ENCODE measurements at places on chromosomes 5 and 9.

DNA sequence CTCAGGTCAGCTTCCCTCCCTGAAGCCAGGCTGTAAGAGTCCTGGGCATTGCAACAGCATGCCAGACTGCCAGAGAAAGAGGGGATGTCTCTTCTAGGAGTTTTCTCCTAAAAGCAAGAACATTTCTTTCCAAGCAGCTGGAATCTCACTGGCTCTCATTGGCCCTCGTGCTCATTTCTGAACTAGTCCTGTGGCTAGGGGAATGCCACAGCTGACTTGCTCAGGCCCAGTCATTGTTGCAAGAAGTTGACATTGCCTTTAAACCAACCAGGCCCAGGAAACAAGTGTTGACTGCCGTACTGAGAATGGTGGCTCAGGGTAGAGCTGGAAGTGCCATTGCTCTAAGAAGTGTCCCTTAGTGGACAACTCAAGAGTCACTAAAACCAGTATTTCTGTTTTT is 15.0 kb upstream of the CEP120 start:
- no peak for DNase-seq

GRCh38 chr5:116084287-116084691 is 536 bp upstream of the COMMD10 start:
- no peak for DNase-seq

DNA sequence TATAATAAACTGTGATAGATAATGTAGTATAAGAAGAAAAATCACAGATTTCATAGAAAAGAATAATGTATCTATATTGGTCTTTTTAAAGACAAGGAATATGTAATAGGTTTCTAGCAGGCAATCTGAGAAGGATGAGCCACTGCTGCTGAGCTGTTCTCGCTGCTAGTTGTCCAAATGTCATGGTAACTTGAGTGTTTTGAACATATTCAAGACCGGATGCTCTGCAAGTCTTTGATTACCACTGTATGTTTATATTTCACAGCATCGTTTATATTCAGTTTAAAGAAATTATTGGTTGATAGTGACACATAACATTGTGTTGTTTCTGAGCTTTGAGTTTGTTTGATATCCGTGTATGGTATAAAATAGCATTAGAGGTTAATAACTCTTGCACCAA is 9.6 kb downstream of the C5orf47 start:
- DNase-seq: no peak

DNA sequence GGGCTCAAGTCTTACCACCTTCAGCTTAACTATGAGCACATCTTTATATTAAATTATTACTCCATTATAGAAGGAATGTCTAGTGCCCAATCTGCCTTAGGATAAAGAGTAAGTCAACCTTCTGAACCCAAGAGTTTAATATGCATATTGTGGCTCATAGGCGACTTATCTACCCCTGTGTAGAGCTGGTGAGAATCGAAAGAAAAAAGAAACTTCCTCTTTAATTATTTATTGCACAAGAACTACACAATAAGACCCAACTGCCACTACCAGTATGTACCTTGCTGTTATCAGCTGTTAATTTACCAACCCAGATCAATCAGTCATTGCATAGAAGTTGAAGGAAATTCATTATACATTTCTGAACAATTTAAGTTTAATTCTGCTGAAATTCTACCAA is 329.1 kb upstream of the SLC24A2 start:
- DNase-seq: no peak

- DNase-seq: no peak
Observed at GRCh38 chr9:125987420-125987819, 240.2 kb downstream of the PBX3 start.

GRCh38 chr5:157651623-157652376 is 438 bp downstream of the SOX30 start:
- no peak for DNase-seq

- no peak for DNase-seq
Observed at GRCh38 chr9:33202552-33203201, 35.5 kb upstream of the B4GALT1 start.

DNA sequence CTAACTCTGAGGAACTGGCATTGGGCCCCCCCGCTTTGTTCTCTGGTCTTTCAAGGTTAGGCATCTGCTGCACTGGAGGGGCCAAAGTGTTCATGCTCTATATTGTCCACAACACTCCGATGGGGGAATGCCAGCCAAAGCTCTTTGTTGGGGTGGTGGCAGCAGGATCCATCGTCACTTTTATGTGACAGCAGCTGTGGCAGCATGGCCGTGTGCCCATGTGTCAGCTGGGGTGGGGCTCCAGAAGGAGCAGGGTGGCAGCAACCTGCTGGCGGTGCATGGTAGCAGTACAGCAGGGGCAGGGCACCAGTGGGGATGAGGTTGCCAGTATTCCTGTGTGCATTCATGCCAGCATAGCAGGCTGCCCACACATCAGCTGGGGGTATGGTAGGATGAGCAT is 28.2 kb downstream of the ITGA2 start:
- no peak for DNase-seq

DNA sequence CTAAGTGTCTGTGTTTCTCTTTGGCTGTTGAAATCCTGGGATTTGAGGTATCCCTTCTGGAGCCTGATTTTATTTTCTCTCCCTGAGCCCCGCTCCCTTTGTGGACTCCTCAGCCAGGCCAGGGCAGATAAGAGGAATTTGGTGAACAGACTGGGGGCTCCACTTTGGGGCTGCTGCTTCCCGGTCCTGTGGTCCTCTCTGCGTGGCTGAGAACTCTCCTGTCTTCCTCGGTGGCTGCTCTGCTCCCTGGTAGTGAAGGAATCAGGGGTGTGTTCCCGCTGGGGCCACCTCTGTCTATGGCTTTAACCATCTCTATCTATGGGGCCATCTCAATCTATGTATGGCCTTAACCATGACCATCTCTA is 71.7 kb upstream of the SH3PXD2B start:
- DNase-seq: no peak

GRCh38 chr9:78189001-78189400 is 46.9 kb upstream of the CEP78 start:
- no peak for DNase-seq
